ENCODE measurements at places on chromosomes 2 and 18.

GRCh38 chr18:68840554-68841263, 42.8 kb downstream of the CCDC102B start:
- DNase-seq: no peak

DNA sequence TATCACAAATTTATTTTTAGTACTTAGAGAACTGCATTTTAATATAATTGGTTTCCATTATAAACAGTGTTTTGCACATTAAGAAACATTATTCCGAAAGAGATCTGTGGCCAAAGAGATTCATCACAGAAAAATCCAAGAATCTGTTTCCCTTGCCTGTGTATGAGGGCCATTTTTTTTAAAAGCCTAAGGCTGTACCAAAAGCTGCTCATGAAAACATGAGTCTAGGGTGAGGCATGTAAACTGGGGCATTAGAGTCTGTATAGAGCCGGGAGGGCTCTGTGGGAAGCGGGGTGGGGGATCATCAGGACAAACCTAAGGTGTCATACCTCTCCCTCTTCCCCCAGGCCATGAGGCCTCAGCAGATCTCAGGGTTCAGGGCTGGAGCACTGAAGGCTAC, 223.8 kb downstream of the FBXO15 start:
- DNase-seq: no peak

DNA sequence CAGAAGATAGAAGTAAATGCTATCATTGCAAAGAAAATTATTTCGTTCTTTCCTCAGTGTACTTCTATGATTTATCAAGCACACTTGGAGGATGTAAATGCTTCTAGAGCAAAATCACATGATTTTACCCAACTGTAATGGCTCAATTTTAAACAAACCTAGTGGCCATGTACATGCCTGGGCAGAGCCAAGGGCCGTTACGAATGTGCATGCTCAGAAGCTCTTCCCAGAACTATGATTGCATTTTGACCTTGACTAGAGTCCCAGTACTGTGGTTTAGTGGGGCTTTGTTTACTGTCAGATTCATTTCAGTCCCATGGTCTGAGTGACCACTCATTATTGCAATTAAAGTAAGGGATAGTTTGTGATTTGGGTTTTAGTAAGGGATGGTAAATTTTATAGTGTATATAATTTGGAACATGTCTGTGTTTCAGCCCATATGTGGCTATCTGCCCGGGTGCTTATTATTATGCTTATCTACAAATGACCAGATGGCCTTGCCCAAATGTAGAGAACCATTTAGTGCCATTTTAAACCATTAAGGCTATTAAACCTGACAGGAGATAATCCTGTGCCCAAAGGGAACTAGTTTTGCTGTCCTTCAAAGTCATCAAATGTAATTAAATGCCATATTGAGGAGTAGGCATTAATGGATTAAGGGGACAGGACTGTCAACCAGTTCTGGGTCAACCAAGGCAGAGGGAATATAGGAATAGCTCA, 239.1 kb downstream of the ICOS start:
- no peak for DNase-seq

- no peak for DNase-seq
Measured at GRCh38 chr18:21262979-21263378, 20.9 kb downstream of the GREB1L start.

GRCh38 chr2:212892193-212892592, 259.2 kb downstream of the IKZF2 start:
- no peak for DNase-seq

DNA sequence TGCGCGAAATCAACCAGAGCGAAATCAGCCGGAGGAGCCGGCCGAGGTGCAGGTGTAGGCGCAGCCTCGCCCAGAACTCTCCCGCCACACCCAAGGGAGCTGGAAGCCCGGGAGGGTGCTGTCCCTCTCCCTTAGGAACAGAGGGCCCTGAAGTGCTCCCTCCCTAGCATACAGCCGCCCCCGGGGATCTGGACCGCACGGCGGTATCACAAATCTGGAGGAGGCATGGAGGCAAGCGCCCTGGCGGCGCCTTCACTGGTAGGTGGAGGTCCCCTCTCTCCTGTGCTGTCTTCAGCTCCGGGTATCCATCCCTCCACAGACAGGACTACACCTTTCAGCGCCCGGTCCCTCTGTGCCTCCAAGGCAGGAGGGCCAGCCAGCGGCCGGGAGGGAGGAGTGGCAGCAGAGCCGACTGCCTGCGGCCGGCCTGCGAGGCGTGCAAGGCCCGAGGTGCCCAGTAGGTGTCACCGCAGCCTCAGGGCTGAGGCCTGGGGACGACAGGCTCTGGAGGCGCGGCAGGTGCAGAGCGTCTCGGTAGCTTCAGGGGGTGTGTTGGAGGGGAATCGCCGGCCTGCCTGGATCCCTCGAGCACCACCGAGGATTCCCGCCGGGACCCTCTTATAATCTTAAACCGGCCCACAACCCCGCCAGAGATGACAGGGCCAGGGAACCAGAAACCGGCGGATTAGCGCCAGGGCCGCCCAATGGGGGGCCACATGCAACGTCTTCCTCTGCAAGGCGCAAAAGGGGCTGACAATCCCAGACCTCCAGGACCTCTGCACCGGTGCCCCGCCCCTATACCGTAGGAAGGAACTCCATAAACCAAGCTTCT, 2.8 kb downstream of the IHH start:
- peak; percentile 65 for DNase-seq

GRCh38 chr18:78754311-78755043, 225.1 kb upstream of the SALL3 start:
- no peak for DNase-seq

DNA sequence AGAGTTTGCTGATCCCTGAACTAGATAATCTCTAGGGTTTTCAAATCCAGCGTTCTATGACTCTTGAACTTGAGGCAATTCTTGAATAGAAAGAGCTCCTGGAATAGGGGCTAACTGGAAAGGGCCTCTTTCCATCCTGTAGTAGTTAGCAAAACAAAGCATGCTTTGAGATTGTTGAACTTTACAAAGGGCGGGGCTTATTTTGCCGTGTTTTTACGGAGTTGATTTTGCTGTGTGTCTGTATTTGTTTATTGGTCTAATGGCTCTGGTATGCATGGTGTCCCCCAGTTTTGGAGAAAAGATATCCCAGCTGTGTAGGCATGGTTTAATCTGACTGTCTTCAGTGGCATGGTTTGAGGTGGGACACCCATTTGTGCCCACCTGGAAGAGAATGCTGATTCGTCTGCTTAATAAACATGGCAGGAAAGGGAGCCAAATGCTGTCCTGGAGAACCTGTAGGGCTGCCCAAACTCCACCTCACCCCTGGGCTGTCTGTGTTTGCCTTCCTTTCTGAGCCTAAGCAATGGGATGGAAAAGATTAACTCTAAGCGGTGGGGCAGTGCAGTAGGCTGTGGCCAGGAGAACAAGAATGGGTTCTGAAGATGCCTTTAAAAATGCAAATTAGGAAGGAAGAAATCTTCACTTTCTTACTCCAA, 74.1 kb upstream of the FOSL2 start:
- DNase-seq: no peak

DNA sequence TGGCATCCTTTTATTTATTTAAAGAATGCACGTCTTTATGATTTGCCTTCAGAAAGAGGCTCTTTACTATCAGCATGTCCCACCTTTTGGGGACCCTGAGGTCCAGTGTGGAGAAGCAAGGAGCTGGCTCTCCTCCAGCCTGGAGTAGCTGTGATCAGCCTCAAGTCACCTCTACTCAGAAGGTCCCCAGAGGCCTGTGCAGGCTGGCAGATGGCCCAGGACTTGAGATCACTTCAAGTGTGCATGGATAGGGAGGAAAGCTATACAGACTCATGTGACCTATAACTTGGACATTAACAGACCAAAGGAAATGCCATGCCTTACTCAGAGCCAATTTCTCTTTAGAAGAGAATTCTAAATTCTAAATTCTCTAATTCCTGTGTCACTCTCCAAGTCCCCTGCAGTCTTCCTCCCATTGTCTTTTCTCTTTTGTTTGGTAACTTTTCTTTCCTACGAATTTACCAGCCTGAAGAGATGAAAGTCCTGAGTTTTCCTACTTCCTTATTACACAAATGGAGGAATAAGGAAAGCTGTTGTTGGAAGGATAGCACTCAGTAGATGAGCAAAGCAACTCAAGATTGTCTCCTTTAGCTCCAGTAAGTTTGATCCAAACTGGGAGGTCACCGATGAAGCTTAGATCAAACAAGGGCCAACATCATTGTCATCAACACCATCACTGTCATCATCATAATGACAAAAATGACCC, 163.9 kb downstream of the GFPT1 start:
- DNase-seq: no peak

GRCh38 chr2:109261906-109262631, 133.1 kb downstream of the SH3RF3 start:
- DNase-seq: no peak

- no peak for DNase-seq
Measured at GRCh38 chr18:62449490-62450104, 73.2 kb upstream of the ZCCHC2 start.

DNA sequence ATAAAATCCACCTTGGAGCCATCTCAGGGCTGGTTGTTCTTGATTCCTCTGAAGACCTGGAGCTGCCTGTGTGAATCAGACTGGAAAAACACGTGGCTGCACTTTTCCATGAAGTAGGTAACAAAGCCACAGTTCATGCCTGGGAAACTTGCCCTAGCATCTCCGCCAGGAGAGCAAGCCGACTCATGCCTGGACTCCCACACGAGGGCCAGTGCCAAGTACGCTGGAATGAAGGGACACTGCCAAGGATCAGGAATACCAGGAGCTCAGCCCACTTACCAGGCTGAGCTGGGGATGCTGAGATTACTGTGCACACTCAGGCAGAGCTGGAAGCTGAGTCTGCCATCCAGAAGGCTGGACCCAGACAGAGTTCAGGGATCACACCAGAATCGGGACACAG, 10.9 kb upstream of the FHL2 start:
- no peak for DNase-seq

DNA sequence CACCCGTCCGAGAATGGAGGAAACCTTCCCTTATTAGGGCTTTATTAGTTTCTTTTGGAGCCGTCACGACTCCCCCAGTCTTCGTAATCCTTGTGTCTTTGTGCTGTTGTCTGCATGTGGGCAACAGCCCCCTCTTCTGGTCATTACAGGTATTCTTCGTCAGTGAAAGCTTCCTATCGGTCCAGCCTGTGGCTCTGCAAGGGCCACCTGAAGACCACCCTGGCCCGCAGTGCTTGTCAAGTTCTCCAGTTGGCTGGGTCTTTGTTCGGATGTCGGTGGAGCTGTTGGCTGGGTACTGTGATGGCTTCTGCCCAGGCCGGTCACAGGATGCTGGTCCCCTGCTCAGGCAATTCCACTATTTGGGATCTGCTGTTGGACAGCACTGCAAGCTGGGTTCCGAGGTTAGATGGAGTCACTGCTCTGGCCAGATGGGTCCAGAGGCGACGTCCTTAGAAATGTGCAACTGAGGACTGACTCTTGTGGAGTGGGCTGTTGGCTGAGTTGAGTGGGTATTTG, 19.2 kb downstream of the E2F6 start:
- peak; percentile 9 for DNase-seq

DNA sequence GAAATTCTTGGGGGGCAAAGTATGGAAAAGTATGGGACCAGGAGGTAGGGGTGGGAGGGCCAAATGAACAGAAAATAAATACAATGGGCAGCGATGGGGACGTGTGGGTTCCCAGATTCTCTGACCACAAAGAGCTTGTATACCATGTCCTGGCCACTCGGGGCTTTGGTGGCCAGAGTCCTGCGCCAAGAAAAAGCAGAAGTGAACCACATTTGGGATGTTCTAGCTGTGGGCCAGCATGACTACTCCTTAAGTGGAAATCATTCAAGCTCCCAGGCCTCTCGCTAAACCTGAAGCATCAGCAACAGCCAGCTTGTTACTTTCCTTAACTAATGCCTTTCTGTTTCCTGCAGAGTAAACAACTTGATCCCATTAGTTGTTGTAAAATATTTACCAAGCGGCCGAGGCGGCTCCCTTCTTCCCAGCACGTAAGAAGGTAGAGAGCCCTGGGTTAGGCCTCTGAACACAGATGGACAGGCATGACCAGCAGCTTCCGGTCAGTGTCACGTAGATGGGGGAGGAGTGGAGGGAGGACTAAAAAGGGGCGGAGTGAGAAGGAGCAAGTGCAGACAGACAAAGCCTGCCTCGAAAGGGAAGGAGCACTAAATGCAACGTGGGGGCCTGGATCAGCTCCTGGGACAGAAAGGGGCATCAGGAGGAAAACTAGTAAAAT, 88.2 kb downstream of the GALNT14 start:
- DNase-seq: no peak

DNA sequence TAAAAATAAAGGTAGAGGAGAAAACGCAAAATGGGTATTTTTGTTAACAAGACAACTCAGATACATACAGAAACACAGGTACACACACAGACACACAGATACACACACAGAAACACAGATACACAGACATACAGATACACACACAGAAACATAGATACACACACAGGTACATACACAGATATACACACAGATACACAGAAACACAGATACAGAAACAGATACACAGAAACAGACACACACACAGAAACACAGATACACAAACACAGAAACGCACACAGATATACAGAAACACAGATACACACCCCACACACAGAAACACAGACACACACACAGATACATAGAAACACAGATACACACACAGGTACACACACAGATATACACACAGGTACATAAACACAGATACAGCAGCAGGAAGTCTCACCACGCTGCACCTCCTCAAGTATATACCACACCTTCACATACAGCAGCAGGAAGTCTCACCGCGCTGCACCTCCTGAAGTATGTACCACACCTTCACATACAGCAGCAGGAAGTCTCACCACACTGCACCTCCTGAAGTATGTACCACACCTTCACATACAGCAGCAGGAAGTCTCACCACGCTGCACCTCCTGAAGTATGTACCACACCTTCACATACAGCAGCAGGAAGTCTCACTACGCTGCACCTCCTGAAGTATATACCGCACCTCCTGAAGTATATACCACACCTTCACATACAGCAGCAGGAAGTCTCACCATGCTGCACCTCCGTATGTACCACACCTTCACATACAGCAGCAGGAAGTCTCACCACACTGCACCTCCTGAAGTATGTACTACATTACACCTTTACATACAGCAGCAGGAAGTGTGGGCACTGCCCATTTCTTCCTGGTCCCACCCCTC, 250.5 kb downstream of the HDAC4 start:
- DNase-seq: no peak

DNA sequence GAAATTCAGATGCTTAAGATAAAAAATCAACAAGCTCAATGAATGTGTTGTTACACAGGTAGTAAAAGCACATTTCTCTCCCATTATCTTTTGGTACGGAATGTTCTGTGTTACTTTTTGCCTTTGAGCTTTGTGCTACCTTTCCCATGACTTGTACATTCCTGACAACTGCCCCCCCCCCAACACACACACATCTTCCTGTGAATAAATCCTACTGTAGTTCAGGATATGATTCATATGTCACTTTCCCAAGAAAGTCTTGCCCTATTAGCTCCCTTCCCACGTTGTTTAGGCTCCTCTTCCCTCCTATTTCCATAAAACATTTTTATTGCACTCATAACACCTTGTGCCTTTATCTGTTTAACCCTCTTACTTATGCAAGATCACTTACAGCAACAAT, 442.6 kb upstream of the LRATD1 start:
- no peak for DNase-seq

DNA sequence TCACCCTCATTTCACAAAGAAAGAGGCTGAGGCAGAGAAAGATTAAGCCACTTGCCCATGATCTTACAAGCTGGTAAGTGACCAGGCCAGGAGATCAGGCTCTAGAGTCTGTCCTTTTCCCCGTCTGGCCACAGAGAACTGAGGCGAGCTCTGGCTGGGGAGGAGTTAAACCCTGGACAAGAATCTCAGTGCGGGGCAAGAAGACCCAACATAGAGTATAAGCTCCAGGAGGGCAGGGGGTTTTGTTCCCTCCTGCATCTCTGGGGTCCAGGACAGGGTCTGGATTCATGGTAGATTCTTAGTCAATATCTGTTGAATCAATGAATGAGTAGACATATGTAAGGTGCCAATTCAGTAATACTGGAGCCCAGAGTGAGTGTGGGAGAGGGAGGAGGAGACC, 12.9 kb upstream of the INPP5D start:
- no peak for DNase-seq
